ENCODE measurements at places on chromosomes 12 and 14.

DNA sequence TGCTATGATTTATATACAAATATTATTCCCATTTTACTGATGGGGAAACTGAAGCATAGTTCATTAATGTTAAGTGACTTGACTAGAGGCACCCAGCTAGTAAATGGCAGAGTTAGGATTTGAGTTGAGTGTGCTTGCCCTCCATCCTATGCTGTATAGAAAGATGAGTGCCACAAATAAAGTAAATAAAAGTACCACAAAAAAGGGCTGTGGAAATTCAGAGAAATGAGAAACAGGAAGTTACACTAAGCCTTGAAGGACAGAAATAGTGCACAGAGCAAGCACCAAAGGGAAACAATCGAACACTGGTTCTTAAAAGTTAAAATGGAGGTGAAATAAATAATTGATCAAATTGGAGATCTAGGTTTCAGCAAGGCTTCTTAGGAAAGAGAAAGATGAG is 9.2 kb upstream of the ABCD2 start:
- DNase-seq: peak; percentile 56

DNA sequence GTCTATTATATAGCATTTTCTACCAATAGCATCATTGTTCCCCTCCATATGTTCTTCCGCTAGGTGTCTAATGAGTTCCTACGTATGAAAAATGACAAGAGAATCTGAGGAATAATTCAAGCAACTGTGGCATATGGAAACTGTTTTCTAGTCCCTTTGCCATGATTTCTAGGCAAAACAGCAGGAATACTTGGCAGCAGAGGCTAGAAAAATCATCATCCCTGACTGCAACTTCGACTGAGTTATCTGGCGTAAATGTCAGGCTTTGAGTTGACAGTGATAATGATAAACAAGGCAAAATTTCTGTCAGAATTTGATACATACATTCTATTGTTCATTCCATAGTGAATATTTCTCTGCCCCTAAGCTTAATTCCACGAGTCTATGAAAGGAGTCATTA is 572.8 kb upstream of the USP15 start:
- DNase-seq: no peak

GRCh38 chr12:62832027-62832426 is 102.9 kb downstream of the PPM1H start:
- DNase-seq: no peak

GRCh38 chr12:94987076-94987669 is 16.3 kb downstream of the NDUFA12 start:
- no peak for DNase-seq

DNA sequence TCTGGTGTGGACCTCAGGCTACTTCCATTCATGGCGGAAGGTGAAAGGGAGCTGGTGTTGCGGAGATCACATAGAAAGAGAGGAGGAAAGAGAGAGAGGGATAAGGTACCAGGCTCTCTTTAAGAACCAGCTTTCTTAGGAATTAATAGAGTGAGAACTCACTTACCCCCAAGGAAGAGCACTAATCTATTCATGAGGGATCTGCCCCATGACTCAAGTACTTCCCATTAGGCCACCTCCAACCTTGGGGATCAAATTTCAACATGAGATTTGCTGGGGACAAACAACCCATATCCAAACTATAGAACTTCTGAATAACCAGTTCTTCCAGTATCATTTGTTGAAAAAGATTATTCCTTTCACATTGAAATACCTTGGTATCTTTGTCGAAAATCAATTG is 34.0 kb upstream of the C2CD5 start:
- DNase-seq: no peak

GRCh38 chr12:69254046-69254445 is 14.7 kb downstream of the CPSF6 start:
- DNase-seq: peak; percentile 62

DNA sequence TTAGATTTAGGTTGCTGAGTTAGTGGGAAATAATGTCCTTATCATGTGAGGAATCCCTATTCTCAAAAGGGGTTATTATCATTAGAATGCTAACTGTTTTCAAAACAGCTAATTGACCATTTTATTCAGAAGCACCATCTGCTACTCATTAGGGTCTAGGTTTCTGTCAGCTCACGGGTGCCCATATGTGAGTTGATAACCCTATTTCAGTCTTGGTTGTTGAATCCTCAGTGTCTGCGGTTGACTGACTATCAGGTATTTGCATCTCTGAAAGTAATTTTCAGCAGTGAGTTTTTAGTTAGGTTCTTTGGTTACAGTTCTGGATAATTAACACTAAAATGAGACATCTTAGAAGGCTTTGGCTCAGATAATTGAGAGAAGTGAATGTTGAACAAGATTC is 1404.0 kb downstream of the AACS start:
- no peak for DNase-seq

- no peak for DNase-seq
These were observed 15.6 kb upstream of the MCRS1 start for GRCh38 chr12:49583366-49584094.

- DNase-seq: no peak
These were observed 147.2 kb downstream of the KSR2 start for GRCh38 chr12:117821480-117822175.

DNA sequence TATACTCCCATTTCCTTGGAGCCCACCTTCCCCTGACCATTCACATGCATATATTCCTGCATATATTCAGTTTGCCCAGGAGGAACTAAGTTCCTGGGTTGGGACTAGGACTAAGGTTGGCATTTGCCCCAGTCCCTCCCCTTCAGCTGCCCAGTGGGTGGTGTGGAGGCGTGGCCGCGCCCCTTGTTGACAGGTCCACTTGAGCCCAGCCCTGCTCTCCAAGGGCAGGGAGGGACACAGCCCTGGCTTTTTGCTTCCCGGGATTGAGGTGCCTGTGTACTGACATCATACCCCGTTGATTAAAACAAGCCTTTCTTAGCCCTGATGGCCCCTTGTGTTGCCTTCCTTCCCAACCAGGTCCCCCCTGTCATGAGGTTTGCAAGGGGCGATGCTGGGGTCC is 7.3 kb downstream of the ERBB3 start:
- no peak for DNase-seq

- DNase-seq: no peak
These were observed 647 bp upstream of the SIX1 start for GRCh38 chr14:60649875-60650372.

- no peak for DNase-seq
These were observed 8.5 kb downstream of the RDH16 start for GRCh38 chr12:56948881-56949280.

GRCh38 chr12:6301721-6302120 is 8.8 kb upstream of the PLEKHG6 start:
- no peak for DNase-seq

GRCh38 chr12:39989501-39989900 is 116.4 kb downstream of the SLC2A13 start:
- no peak for DNase-seq

GRCh38 chr12:67472539-67472938 is 176.0 kb upstream of the DYRK2 start:
- DNase-seq: no peak

DNA sequence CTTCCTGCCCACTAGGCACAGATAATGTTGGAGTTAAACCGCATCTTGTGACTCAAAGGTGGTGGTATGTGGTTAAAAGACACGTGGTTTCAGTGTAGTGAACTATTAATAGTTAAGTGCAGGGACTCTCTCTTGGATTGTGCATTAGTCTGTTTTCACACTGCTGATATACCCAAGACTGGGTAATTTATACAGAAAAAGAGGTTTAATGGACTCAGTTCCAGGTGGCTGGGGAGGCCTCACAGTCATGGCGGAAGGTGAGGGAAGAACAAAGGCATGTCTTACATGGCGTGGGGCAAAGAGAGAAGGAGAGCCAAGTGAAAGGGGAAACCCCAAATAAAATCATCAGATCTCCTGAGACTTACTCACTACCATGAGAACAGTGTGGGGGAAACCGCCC is 362.3 kb downstream of the GLT1D1 start:
- DNase-seq: no peak

DNA sequence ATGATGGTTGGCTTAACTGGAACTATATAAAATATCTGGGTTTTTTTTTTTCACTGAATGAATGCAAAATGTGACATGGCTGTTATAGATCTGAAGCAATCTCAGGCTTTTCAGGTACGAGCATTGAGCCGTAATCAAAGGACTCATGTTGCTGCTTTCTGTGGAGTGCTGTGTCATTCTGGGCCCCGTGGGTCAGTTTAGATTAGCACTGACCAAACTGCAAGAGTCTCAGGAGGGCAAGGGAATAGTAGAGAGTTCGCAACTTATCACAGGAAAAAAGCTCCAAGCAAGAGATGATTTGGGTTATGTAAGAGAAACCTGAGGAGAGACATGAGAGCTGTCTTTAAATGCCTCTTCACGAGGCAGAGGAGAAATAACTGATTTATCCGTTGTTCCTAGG is 59.1 kb downstream of the UBR7 start:
- no peak for DNase-seq

DNA sequence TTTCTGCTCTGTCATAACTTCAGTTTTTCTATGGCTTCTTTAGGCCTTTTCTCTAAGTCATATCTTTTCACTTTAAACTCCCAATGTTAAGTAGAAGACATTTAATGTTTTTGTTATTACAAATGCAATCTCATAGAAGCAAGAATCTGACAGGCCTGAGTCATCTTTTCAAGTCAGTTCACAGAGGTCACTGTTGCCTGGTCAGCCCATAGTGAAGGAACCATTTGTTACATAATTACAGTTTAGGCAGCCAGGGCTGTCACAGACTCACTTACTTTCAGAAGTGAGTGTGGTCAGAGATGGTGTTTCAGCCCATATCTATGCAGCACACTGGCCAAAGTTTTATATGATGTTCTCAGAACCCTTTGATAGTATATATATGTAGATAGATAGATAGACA is 46.5 kb downstream of the CCER1 start:
- no peak for DNase-seq

DNA sequence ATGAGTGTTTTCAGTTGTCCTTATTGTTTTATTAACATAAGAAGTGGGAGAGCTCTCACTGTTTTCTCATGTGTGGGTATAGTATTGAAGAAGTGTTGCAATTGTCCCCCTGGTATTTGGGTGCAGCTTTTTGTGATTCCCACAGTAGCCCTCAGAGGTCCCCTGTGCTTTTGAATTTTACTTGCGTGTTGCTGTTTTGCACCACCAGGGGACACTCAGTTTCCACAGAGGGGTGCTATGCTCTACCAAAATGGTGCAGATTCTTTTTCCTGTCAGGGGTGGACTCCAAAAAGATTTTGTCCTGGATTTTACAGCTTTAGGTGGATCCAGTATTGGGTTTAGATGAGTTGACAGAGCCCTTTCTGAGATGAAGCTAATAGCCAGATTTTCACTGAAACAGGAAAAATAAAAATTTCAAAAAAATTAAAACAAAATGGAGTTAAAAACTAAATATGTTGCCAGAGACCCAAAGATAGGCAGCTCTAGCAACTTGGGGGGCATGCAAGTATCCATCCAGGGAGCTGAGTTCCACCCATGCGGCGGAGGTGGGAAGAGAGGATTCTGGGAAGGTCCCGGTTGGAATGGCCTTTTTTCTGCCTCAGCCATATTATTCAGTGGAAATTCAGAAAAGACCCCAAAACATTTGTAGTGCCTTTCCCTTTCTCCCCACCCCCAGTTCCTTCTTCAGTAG is 50.2 kb downstream of the TTLL5 start:
- DNase-seq: peak; percentile 44

- DNase-seq: peak; percentile 28
These were observed 353.0 kb downstream of the CCDC91 start for GRCh38 chr12:28543021-28543890.

DNA sequence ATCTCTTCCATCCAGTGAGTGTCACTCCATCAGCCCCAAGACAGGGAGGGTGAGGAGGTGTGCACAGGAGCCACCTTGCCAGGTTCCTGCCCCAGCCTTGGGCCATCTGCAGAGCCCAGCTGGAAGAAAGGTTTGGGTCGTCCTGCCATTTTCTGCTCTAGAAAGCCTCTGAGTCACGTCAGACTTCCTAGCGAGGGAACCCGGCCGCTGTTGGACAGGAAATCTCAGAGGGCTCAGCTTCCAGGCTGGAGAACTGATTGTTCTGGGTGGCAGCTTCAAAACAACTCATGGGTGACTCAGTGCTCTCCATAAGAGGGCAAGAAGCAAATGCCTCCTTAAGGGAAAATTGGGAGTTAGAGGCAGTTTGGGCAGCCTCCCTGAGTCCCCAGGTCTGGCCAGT is 16.6 kb downstream of the HIP1R start:
- DNase-seq: no peak

- DNase-seq: peak; percentile 82
These were observed 471 bp downstream of the XPOT start for GRCh38 chr12:64404470-64405256.

GRCh38 chr12:644818-645552 is 18.3 kb downstream of the NINJ2 start:
- DNase-seq: no peak

DNA sequence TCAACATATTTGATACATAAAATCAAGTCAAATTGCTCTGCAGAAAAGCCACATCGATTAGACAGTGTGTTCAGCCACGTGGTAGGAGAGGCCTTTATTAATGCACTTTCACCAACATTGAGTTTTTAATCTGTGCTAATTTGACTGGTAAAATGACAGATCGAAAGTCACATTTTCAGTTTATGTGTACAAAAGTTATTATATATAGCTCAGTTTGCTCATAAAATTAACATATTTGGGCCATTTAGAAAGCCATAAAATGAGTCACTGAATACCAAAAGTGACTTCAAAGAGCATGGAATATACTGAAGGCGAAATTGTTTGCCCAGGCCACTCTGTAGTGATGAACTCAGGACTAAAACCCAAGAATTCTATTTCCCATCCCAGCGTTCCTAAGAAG is 26.0 kb downstream of the C12orf42 start:
- no peak for DNase-seq

- DNase-seq: no peak
These were observed 5.2 kb downstream of the CMAS start for GRCh38 chr12:22051114-22051698.

GRCh38 chr14:35405304-35405996 is 901 bp upstream of the NFKBIA start:
- no peak for DNase-seq

- no peak for DNase-seq
These were observed 485.7 kb downstream of the ZFP36L1 start for GRCh38 chr14:68306934-68307789.

GRCh38 chr12:9043766-9044165 is 54.4 kb downstream of the KLRG1 start:
- DNase-seq: no peak

GRCh38 chr12:26832822-26833742 is at the start of gene ITPR2:
ITPR2 (minus strand) TSS chr12:26833194; CDS start chr12:26832781, 413 bp downstream.
- DNase-seq: peak; percentile 95

DNA sequence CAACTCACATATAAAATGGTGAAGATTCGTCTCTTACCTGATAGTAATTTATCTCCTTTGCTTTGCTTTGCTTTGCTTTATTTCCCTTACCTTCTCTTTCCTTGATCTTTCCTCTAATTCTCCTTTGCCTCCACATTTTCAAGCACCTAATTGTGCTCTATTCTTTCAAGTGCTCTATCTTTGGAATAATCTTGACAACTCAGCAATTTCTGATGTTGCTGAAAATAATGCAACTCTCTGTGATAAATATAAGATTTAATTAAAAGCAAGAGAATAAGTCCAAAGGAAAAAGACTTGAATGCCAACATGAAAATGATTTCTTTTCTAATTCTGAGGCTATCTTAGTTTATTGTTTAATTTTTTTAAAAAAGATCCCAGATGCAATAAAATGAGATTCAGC is 139.5 kb upstream of the SYT1 start:
- DNase-seq: no peak

All from activated CD4-positive, alpha-beta T cell treated with anti-CD3 and anti-CD28 coated beads, Interleukin-2, Interleukin-6, amounts not matched to agents 100 ng/mL and 50 ng/mL, durations not matched to agents 16 hours and 8 hours (primary cell).